Stimulated activated CD8-positive, alpha-beta memory T cell treated with anti-CD3 and anti-CD28 coated beads, Interleukin-7, amount 100 ng/mL, for 1 hour (primary cell): ENCODE measurements at places on chromosomes 7 and 10.

DNA sequence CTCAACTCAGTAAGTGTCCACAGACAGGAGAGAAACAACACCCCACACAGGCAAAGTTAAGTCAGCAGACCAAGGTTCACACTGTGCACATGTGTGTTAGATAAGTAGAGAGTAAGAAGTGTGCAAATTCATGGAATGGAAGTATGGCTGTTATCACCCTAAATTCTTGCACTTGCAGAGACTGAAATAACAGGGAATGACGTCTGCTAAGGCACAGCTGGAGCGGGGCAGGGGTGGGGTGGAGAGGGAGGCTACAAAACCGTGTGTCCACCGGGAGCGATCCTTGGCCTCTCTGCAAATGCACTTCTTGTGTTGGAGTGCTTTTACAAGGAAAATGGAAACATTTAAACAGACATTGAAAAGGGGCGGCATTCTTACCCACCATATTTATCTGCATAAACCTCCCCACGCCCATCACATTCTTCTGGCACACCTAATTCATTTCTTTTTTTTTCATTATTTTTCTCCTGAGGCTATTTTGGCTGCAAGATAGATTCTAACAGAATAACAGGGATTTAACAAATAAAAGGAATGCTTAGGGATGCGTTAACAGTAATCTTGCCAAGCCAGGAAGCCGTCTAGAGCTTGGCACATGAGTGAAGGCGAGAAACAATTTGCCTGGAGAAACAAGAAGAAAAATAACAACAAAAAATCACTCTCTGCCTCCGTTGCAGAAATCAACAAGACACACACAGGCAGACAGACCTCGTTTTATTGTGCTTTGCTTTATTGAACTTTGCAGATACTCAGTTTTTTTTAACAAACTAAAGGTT lies 30.1 kb downstream of the TNS3 start:
- DNase-seq, result no peak

GRCh38 chr7:74617180-74617744 lies 40.3 kb upstream of the GTF2I start:
- DNase-seq, result no peak

- DNase-seq, result no peak
Measured at GRCh38 chr7:46215987-46216567, 295.0 kb upstream of the IGFBP3 start.

GRCh38 chr7:154096-154799 lies 38.1 kb upstream of the FAM20C start:
- DNase-seq, result no peak

- DNase-seq, result no peak
Measured at GRCh38 chr10:13750299-13751190, 163.8 kb downstream of the PRPF18 start.

- DNase-seq, result no peak
Measured at GRCh38 chr10:21953585-21954057, 49.9 kb downstream of the DNAJC1 start.

GRCh38 chr7:1229202-1229947 lies 3.3 kb upstream of the UNCX start:
- DNase-seq, result no peak
